ENCODE measurements at places on chromosomes 11 and 22. TPM values are rescaled to one million over a fixed set of nuclear protein-coding genes. Genes with fewer than 3 reads are reported as not detected.

GRCh38 chr11:10893714-10894151 is 35.9 kb upstream of the ZBED5 start:
- DNase-seq = no peak
- no peak overlapping the region for H3K27ac ChIP-seq
- peaks cover 2% of the 10 kb centered on the region for H3K4me1 ChIP-seq
- no peak overlapping the region for H3K4me3 ChIP-seq
- no peaks in the 10 kb centered on the region for H3K36me3 ChIP-seq

DNA sequence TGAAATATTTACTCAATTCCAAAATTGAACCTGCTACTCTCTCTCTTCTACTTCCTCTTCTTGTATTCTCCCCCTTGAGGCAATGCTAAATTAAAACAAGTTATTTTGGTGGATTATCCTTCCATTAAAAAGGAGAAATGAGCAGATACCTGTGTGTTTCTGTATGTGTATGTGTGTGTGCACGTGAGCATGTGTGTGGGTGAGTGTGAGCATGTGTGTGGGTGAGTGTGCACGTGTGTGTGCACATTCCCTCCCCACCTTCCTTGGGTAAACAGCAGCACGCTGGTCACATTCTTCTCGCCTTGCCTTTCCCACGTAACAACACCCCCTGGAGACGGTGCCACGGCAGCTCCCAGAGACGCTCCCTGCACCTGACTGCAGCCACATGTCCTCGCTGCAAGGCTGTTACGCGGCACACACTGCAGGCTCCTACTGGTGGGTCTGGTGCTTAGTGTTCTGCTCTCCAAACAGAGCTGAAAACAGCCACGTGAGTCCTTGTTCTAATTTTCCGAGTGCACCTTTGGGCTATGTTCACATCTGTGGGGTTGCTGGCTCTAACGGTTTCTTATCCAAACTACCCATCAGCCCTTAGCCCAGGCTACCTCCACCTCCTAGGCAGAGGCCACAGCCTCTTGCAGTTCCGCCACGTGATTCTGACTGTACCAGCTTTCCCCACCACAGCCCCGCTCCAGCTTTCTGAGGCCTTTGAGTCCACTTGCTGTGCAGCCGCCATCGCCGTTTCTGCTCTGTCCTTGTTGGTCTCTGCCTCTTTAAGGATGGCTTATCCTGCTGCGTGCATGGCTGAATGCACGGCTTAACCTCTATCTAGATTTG is 123.4 kb downstream of the CTTN start:
- H3K4me1 ChIP-seq = peaks cover 5% of the 10 kb centered on the region
- no peaks in the 10 kb centered on the region for H3K36me3 ChIP-seq
- DNase-seq = no peak
- no peak overlapping the region for H3K27ac ChIP-seq
- no peak overlapping the region for H3K4me3 ChIP-seq

- DNase-seq = no peak
- H3K27ac ChIP-seq = no peak overlapping the region
- H3K4me1 ChIP-seq = no peaks in the 10 kb centered on the region
- no peaks in the 10 kb centered on the region for H3K36me3 ChIP-seq
- no peaks in the 10 kb centered on the region for H3K27me3 ChIP-seq
Observed at GRCh38 chr11:111358038-111359001, 20.8 kb downstream of the POU2AF1 start.

DNA sequence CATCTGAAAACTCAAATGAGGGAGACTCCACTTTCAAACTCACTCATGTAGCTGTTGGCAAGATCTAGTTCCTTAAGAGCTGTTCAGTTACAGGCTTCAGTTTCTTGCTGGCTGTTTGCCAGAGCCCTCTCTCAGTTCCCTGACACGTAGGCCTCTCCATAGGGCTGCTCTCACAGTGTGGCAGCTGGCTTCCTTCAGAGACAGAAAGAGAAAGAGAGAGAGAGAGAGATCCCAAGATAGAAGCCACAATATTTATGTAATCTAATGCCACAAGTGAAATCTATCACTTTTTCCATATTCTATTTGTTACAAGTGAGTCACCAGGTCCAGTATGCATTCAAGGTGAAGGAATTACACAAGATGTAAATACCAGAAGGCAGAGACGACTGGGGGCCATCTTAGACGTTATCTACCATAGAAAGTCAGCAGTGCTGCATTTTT is 168.8 kb downstream of the RCN1 start:
- H3K4me3 ChIP-seq = no peak overlapping the region
- no peaks in the 10 kb centered on the region for H3K27me3 ChIP-seq
- no peaks in the 10 kb centered on the region for H3K4me1 ChIP-seq
- no peaks in the 10 kb centered on the region for H3K36me3 ChIP-seq
- H3K27ac ChIP-seq = no peak overlapping the region

DNA sequence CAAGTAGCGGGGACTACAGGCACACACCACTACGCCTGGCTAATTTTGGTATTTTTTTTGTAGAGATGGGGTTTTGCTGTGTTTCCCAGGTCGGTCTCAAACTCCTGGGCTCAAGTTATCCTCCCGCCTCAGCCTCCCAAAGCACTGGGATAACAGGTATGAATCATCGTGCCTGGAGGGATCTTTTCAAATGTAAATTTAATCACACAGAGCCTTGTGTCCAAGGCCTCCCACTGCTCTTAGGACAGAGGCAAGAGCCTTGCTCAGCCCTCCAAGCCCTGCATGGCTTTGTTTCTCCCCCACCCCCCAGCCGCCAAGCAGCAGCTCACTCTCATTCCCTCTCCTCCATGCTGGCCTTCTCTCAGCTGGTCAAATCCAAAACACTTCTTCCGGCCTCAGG is 75.3 kb upstream of the CREB3L1 start:
- no peak overlapping the region for H3K4me3 ChIP-seq
- no peaks in the 10 kb centered on the region for H3K27me3 ChIP-seq
- H3K4me1 ChIP-seq = no peaks in the 10 kb centered on the region

LTO1 gene
- 23.7 TPM for total RNA-seq

GRCh38 chr11:99351624-99352023 is 330.9 kb downstream of the CNTN5 start:
- H3K27ac ChIP-seq = no peak overlapping the region
- H3K4me1 ChIP-seq = no peaks in the 10 kb centered on the region
- H3K4me3 ChIP-seq = no peak overlapping the region
